Activated T-helper 2 cell treated with anti-CD3 and anti-CD28 coated beads, Interferon-gamma antibody, Interleukin-2, Interleukin-4, amounts not matched to agents 10 μg/mL and 5 μg/mL and 100 μg/mL, durations not matched to agents 14 hours and 24 hours and 36 hours (primary cell): ENCODE measurements at places on chromosomes 12 and 14. TPM values are rescaled to one million over a fixed set of nuclear protein-coding genes. Genes with fewer than 3 reads are reported as not detected.

The PPP1R1A gene
- not detected in 2 replicates for total RNA-seq

The C12orf54 gene
- total RNA-seq: not detected in 2 replicates

The RITA1 gene
- total RNA-seq: 26.8 and 27.2 TPM in 2 replicates

The SERPINA10 gene
- not detected in 2 replicates for total RNA-seq

The TAS2R13 gene
- 0.74 and 0.84 TPM in 2 replicates for total RNA-seq

The LRRC10 gene
- not detected in 2 replicates for total RNA-seq

The BEST3 gene
- total RNA-seq: not detected in 2 replicates

The TNFAIP2 gene
- total RNA-seq: 0.64 and 1.0 TPM in 2 replicates

The PPP4R4 gene
- 1.2 and 1.8 TPM in 2 replicates for total RNA-seq

The TAMALIN gene
- total RNA-seq: 6.0 and 6.1 TPM in 2 replicates

The RECQL gene
- total RNA-seq: 68.4 and 69.0 TPM in 2 replicates

The UTP20 gene
- total RNA-seq: 34.6 and 35.6 TPM in 2 replicates

The CINP gene
- total RNA-seq: 39.6 and 42.9 TPM in 2 replicates

The RDH16 gene
- 0.30 and 0.41 TPM in 2 replicates for total RNA-seq
